Myocyte (in vitro differentiated cells): ENCODE measurements at places on chromosomes 4 and X. TPM values are rescaled to one million over a fixed set of nuclear protein-coding genes. Genes with fewer than 3 reads are reported as not detected.

FMR1NB gene
- not detected in 2 replicates for total RNA-seq

KLHL2 gene
- 31.4 and 33.2 TPM in 2 replicates for total RNA-seq

AMBN gene
- not detected in 2 replicates for total RNA-seq

POLR2B gene
- 145 and 171 TPM in 2 replicates for total RNA-seq

ADGRG2 gene
- total RNA-seq, result not detected in 2 replicates

DRD5 gene
- total RNA-seq, result not detected in 2 replicates

MAGEB2 gene
- not detected in 2 replicates for total RNA-seq

RPL39 gene
- 4,489 and 7,031 TPM in 2 replicates for total RNA-seq
